ENCODE measurements at places on chromosomes 4 and X.

DNA sequence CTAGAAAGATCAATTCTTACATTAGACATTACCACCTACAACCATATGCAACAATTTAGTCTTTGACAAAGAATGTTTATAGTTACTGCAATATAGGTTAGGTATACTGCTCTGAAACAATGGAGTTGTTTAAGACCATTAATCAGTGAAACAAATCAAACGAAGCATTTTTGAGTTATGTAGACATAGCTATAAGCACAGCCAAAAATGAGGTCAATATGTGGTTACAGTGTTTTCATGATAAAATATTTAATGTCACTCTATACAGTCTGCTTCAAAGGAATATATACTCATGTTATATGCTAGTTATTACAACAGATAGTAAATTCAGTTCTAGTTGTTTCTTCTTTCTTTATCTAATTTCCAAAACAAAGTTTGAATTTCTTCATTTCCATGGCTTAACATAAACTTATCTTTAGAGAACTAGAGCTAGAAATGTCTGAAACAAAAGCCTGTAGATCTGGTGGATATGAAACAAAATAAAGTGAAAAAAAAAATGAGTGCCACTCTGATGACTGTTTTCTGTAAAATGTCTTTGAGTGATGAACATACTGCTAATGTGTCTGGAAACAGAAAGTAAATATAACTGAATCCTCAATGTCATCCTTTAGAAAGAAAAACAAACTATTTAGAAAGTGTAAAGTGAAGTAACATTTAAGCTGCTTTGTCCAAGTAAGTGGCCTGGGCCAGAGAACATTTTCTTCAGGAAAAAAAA is 809.0 kb downstream of the FAT4 start:
- no peak for DNase-seq

DNA sequence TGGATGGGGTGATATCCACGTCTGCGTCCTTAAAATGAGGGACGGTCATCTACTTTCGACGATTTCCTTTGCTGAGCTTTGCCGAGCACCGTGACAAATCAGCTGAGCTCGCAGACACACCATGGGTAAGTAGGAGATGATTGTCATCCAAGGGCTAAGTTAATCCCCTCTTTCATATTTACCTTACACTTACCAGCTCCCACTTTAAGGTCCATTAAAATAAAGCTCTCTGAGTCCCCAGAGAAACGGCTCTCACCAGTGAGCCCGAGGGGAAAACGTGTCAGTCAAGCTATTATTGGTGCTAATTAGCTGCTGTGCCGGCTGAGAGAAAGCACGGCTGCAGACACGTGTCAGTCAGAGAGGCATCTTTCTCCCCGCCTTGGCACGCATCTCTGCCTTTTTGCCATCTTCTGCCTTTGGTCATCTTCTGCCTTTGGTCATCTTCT is 72.2 kb downstream of the CRLF2 start:
- DNase-seq = no peak

DNA sequence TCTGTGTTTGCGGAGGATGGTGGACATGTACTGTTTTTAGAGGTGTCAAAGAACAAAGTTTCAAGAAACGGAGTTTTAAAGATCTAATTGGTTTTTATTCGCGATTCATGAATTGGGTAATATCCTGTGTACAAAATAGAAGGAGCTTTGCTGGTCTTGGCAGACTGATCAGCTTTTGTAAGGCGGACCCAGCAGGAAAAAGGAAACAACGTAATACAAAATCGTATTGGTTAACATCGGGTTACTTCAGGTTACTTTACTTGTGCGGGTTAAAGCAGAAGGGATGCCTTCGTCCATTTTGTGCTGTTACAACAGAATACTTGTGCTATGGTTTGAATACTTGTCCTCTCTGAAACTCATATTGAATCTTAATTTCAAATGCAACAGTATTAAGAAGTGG is 11.4 kb upstream of the NYX start:
- DNase-seq = no peak

DNA sequence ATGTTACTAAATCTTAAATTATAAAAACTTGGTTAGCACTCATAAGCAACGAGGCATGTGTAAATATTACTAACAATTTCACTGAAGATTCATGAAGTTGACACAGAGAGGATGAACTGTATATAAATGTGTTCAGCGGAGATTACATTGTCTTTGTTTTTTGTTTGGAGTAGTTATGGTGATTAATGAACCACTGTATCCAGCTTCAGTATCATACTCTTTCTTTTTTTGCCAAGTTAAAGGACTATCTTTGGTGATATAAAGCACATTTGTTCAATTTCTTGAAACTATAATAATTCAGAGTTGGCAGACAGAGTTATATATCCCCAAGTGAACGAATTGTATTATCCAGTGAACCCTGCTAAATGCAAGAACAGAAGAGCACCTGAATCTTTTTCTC is 497.6 kb downstream of the CCSER1 start:
- no peak for DNase-seq

DNA sequence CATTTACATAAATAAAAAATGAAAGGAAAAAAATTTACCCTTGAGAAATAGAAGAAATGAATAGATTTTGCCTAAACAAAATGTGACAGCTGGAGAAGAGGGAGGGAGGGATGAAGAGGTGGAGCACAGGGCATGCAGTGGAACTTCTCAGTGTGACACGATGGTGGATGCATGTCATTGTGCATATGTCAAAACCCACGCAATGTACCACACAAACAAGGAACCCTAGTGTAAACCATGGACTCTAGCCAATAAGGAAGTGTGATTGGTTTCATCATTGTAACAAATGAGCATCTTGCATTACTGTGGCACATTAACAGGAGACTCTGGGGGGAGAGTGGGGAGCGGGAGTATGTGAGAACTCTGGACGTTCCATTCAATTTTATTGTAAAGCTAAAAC is 58.6 kb downstream of the GATB start:
- DNase-seq = no peak

DNA sequence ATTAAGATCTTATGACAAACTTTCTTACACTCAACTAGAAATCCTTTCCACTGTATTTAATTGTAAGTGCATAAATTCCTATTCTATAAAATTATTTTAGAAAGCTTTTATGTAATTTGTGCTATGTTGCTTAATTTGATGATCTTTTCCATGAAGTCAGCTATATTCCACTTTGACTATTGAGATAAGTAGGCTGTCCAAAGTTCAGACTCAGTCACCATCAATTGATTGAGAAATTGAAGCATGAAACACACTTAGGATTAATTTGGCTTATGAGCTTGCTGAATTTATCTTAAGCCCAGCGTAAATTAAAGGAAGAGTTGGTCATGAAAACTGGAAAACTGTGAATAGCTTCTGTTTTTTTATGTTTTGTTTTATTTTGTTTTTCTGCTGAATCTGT is 18.7 kb upstream of the UGT2B10 start:
- no peak for DNase-seq

GRCh38 chrX:85213792-85214530 is 29.6 kb downstream of the SATL1 start:
- DNase-seq = no peak

GRCh38 chr4:42678512-42678911 is 21.6 kb upstream of the ATP8A1 start:
- no peak for DNase-seq

GRCh38 chr4:101972791-101973190 is 182.3 kb downstream of the BANK1 start:
- DNase-seq = no peak

DNA sequence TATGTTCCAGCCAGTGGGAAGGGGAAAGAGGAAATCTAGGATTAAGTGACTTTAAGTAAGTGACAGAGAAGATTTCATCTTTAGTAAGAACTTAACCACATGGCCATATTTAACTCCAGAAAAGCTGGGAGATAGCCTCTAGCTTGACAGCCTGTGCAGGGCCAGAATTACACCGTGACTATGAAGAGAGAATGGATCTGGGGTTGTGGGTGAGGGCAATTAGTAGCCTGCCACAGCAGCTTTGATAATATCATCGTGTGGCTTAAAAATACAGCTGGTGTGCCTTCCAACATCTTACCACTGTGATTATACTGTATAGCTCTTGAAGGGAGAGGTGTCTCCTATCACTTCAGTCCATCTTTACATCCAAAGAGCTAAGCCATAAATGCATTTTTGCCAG is 57.6 kb upstream of the TBC1D9 start:
- DNase-seq = no peak

DNA sequence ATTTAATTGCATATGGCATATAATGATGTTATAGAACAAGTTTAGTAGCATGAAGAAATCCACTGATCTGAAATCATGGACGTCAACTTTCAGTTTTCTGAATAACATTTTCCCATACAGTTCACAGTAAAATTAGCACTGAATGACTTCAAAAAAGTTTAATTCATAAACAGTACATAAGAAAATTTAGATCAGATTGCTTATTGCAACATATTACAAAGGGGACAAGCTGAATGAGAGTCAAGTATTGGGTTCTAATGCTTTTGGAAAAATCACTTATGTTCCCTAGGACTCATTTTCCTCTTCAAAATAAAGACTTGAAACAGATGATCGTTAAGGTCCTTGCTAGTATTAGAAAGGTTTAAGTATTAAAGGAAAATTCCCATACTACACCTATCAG is 898.3 kb upstream of the INTU start:
- no peak for DNase-seq

GRCh38 chr4:183507925-183508696 is 3.3 kb downstream of the ING2 start:
- DNase-seq = no peak

DNA sequence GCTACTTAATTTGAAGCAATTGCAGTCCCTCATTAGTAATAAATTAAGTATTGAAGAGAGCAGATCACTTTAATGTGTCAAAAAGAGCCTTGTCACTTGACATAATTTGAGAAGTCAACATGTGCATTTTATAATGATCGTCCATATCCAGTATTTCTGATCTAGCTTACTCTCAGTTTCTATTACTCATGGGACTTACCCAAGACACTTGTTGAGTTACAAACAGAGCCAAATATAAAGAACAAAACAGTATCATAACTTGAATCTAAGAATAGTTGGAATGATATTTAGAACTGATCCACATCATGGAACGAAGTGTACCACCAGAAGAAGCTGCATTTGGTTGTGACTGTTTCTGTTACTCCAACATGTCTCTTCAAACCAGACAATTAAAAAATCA is 54.7 kb downstream of the SLITRK4 start:
- no peak for DNase-seq

DNA sequence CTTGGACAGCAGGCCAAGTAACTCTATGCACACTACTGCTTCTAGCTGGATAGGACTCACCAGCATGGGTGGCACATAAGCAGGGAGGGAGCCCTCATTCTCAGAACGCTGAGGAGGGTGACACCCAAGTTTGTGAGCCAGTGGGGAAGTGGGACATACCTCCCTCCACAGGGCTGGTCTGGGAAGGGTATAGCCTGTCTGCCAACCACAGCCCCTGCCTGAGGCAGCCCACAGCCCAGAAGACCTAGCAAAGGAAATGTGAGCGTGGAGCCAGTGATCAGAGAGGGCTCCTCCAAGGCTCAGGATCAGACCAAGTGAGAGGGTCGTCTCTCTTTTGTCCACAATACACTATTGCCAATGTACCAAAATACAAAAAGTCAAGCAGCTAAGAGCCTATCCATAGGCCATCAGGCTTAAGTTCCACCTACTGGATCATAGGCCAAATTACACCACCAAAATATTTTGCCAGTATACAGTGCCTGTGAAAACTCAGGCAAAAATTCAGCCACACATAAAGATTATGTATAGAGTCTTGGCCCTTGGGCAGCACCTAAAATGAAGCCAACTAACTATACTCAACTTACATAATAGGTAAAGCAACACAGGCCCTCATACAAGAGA is 1203.1 kb downstream of the PCDH18 start:
- DNase-seq = no peak

DNA sequence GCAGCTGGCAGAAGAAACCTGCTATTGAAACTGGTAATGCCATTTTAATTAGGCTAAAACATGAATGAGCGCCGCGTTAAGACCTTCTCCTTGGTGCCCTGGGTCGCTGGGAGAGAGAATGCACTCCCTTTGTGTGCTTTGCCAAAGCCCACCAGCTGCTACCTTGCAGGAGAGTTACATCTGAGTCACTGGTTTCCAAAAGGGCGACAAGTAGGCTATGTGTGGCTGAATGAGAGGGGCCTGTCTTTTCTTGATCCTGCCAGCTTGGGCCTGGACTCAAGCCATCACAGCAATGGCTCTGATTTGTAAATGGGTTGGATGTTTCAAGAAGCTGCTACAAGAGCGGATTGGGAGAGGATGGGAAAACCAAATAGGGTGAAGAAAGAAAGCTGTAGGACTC is 81.5 kb downstream of the NHS start:
- DNase-seq = no peak

- no peak for DNase-seq
These were observed 217.2 kb downstream of the UGT8 start for GRCh38 chr4:114815760-114816159.

GRCh38 chrX:78822157-78822690 is 74.7 kb downstream of the LPAR4 start:
- no peak for DNase-seq

DNA sequence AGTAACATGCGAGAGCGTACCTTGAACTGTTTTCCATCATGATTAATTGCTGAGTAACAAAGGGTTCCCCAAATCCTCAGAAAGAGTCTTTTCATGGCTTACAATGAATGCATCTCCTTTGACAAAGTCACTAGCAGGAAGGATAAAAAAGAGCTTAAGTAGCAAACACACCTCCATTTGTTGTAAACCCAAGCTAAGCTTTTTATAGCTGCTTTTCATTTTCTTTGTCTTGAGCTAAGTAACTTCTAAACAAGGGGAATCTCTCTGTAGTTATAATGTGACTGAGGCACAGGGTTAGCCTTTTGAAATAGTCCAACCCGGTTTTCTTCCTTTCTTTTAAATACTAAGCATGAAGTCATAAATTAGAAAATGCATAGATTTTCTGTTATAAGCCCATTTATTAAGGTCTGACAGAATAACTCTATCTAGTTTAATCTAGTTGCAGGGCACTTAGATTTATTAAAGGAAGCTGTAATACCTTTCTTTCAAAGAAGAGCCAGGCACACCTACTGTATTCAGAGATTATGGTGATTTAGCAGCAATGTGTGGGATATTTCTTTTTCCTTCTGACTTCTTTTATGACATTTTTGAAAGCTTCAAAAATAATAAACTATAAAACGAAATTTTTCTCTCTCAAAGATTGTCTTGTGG is 226.9 kb upstream of the SMIM31 start:
- no peak for DNase-seq

DNA sequence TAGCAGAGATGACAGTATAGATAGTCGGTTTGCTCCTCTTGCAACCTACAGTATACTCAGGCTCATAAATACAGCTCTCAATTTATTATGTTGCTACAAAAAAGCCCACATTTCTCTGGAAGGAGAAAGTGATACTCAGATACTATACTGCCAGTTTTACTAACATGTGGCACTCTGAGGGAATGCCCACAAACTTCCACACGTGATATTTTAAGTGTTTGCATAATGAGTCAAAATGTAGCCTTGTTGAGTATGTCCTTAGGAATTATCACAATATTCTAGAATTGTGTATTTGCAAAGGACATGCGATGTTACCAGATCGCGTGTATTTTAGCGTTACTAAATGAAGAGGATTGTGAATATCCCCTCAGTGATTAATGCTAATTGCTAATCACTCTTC is 929.1 kb downstream of the STIM2 start:
- no peak for DNase-seq

All from stimulated activated CD8-positive, alpha-beta memory T cell treated with anti-CD3 and anti-CD28 coated beads, Interleukin-15, amount 100 ng/mL, for 48 hours (primary cell).